ENCODE measurements at places on chromosomes 7 and 10. TPM values are rescaled to one million over a fixed set of nuclear protein-coding genes. Genes with fewer than 3 reads are reported as not detected.

FAM185A gene
- total RNA-seq: 8.9 TPM

CRYGN gene
- not detected for total RNA-seq

WEE2 gene
- not detected for total RNA-seq

- DNase-seq: peak; percentile 9
Observed at GRCh38 chr7:94972296-94972695, 64.9 kb downstream of the PPP1R9A start.

DNA sequence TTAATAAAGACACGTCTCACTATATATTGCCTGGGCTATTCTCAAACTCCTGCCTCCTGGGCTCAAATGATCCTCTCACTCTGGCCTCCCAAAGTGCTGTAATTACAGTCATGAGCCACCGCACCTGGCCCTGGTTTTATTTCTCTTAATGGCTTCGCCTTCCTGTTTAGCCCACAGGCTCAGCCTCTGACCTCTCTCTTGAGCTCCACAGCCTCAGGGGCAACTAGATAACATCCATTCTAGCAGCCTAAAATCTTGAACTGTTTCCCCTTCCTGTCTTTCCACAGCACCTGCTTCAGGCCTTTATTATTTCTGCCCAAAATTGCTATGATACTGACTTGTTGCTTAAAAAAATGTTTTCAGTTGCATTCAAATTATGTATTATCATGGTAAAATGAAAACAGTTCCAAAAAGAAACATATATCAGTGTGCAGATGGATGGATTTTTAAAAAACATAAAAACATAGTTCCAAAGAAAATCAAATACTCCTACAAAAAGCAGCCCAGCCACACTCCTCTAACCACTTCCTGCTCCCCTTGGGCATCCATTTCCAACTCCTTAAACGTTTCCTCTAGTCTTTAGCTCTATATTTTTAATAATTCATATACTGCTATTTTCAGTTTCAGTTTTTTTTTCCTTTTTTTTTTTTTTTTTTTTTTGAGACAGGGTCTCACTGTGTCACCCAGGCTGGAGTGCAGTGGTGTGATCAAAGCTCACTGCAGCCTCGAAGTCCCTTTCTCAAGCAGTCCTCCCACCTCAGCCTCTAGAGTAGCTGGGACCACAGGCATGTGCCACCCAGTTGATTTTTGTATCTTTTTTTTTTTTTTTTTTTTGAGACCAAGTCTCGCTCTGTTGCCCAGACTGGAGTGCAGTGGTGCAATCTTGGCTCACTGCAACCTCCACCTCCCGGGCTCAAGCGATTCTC lies 5.1 kb upstream of the BAZ1B start:
- no peak for DNase-seq

DNA sequence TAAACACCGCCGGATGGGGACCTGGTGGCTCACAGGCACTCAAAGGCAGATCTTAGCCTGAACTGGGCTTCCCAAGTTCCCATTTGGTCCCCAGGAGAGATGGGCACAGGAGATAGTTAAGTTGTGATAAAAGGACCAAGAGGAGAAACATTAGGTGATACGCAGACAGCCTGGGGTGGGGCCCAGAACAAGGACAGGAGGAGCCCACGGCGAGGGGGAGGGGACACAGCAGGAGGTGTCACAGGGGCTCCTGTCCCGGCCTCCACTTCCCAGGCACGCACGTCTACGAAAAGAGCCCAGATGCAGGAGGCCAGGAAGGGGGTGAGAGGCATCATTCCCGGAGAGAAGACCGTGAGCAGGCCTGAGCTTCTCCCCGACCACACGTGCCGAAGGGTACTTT lies 16.3 kb upstream of the DNAAF5 start:
- DNase-seq: no peak

DNA sequence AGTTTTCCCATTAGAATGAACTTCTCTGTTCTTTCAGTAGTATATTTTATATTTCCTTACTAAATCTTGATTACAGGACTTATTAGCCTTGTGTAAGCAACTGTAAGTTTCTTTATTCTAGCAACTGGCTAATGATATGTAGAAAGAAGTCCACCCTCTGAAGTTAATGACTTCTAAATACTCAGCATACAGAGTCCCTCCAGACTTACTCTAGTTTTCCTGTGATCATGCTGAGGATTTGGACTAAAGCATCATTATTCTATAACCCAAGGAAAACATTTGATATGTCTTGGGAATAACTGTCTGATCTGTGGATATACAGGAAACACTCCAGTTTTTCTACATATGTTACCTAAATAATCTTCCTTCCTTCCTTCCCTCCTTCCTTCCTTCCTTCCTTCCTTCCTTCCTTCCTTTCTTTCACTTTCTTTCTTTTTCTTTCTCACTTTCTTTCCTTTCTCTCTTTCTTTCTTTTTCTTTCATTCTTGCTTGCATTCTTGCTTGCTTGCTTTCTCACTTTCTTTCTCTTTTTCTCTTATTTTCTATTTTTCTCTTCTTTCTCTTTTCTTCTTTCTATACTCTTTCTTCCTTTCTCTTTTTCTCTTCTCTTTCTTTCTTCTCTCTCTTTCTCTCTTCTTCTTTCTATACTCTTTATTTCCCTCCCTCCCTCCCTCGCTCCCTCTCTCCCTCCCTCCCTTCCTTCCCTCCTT lies 297.6 kb upstream of the MTPN start:
- no peak for DNase-seq

- DNase-seq: no peak
Observed at GRCh38 chr10:26368463-26368862, 69.7 kb upstream of the APBB1IP start.

GRCh38 chr10:44307691-44308090 lies 77.2 kb downstream of the CXCL12 start:
- DNase-seq: no peak

- no peak for DNase-seq
Observed at GRCh38 chr7:44387389-44387788, 62.0 kb upstream of the CAMK2B start.

DNA sequence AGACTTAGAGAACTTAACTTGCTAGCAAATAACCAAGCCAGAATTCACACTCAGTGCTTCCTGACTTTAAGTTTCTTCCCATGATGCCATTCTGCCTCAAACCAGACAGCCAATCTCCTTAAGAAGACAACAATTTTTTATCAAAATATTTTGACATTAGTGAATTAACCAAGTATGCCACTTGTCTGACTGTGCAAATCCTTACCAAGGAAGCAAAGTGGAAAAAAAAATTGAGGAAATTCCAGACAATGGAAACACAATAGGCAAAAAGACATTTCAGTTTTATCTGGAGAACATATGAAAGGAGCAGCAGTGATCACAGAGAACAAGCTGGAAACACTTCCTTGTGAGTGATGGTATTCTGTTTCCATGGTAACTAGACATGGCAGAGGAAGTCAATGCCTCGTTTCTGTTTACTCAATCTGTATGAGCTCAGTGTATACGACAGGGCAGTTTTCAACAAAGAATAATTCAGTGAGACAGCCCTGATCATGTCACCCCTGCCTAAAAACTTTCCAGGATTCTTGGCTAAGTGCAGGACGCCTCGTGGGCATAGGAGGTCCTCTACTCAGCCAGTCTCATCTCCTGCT lies 114.2 kb downstream of the DYNC1I1 start:
- peak; percentile 90 for DNase-seq

Measured in glomerular endothelial cell (primary cell).